ENCODE measurements at places on chromosomes 13 and 19.

DNA sequence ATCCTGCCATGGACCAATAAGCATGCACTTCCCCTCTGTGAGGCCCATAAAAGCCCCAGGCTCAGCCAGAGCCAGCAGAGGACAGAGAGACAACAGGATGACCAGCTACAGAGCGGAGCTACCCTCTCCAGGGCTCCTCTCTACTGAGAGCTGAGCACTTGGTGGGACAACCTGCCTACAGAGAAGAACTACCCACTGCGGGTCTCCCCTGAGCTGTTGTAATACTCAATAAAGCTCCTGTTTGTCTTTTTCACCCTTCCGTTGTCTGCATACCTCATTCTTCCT lies 7.5 kb upstream of the BAX start:
- DNase-seq: no peak

GRCh38 chr19:33187183-33187540 lies 7.0 kb upstream of the LRP3 start:
- no peak for DNase-seq

GRCh38 chr19:2081873-2082810 lies 14.0 kb downstream of the MOB3A start:
- peak; percentile 61 for DNase-seq

- no peak for DNase-seq
Observed at GRCh38 chr19:39030854-39031367, 1.4 kb downstream of the FBXO27 start.

DNA sequence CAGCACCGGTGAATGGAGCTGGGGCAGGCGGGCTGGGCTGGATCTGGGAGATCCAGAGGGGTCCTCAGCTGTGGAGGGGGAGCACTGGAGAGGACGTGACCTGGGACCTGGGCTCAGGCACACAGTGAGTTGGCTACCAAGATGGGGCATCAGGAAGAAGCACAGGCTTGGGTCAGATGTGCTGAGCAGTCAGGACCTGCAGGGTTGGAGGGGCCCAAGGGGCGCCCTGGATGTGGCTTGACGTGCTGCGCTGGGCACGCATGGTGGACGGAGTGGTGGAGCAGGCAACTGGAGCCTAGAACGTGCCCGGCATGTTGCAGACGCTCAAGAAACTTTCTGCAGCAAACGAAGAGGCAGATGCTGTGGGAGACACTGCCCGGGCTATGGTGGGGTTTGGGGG lies 20.7 kb downstream of the PIP5K1C start:
- no peak for DNase-seq

DNA sequence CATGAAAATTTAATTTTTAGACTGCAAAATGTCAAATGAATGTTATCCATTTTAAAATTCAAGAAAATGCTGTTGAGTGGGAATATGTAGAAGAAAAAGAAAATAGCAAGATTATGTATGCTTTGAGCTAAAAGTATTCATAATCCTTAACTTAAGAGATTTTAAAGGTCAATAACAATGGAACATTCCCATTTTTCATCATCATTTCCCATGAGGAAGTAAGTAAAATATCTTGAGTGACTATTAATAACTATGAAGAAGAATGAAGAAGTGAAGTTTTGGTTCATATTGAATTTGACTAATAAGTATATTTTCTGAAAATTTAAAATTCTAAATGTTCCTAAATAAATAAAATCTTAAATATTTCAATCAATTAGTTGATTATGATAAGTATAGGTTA lies 273.4 kb downstream of the DACH1 start:
- DNase-seq: no peak

DNA sequence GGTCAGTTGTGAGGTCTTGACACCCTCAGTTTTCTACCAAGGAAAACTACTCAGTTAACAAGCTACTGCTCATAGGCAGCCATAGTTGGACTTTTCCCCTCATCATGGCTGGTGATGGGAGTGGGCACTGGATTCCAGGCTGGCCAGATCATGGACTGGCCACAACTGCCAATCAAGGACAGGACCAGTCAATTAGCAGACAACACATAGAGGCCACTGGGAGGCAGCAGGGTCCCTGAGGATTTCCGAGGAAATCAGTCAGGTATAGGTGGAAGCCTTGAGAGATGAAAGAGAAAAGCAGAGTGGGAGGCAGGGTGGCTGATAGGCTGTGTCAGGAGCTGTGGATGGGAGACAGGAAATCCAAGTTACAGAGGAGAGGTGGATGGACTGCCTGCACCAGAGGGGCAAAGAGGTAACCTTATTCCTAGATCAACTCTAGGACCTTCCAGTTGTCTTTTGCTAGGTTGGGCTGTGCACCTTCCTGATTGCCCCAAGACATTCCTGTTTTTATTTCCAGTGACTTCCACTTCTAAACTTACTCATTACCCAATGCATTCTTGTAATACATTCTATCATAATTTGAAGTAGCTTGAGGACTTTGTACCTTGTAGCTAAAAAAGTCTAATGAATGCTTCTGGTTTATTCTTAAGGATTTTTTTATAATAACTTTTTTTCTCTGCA lies 361.8 kb downstream of the KCNRG start:
- no peak for DNase-seq

GRCh38 chr19:28372576-28373247 lies 840.2 kb downstream of the UQCRFS1 start:
- DNase-seq: no peak

DNA sequence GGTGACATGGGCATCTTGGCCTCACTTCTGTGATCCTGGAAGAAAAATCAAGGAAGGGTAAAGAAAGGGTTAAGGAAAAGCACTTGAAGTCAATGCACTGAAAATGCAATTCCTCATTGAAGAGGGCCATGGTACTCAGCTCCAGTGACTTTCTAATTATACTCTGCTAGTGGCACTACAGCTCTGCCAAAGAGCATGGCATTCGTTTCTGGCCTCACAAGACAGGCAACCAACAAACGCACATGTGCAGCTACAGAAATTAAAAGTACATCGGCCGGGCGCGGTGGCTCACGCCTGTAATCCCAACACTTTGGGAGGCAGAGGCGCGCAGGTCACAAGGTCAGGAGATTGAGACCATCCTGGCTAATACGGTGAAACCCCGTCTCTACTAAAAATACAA lies 21.8 kb downstream of the SACS start:
- DNase-seq: no peak

DNA sequence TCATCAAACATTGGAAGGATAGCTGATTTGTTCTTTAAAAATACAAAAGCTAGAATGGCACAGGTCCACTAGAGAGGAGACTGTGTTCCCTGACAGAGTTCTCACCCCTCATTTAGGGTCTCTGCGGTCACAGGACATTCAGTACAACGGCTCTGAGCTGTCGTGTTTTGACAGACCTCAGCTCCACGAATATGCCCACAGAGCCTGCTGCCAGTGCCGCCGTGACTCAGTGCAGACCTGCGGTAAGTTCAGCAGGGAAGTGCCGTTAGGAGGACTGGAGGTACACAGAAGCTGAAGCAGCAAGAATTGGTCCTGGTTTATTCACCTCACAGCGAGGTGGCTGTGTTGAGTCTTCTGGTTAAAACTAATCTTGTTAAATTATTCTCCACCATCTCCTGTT lies 90.0 kb downstream of the TNFRSF19 start:
- no peak for DNase-seq

DNA sequence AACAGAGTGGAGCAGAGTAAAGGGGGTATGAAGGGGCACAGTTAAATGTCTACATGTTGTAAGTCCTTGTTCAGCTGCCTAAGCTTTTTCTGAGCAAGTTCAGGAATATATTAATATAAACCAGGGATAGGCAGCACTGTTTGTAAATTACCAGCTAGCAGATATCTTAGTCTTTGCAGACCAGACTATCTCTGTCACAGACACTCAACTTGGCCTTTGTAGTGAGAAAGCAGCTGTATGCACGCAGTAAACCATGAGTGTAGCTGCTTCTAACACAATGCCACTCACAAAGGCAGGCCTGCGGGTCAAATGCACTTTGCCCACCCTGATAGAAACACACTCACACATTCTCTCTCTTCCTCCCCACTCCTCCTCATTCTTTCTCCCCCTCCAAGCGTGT lies 1016.9 kb downstream of the UQCRFS1 start:
- DNase-seq: no peak

GRCh38 chr19:54436031-54436523 lies 12.9 kb upstream of the LENG8 start:
- no peak for DNase-seq

- no peak for DNase-seq
Observed at GRCh38 chr13:108212886-108213285, 2.5 kb downstream of the LIG4 start.

- DNase-seq: peak; percentile 70
Observed at GRCh38 chr19:16266586-16266942, 58.1 kb upstream of the KLF2 start.

- DNase-seq: no peak
Observed at GRCh38 chr13:40588101-40588500, 78.3 kb downstream of the FOXO1 start.

DNA sequence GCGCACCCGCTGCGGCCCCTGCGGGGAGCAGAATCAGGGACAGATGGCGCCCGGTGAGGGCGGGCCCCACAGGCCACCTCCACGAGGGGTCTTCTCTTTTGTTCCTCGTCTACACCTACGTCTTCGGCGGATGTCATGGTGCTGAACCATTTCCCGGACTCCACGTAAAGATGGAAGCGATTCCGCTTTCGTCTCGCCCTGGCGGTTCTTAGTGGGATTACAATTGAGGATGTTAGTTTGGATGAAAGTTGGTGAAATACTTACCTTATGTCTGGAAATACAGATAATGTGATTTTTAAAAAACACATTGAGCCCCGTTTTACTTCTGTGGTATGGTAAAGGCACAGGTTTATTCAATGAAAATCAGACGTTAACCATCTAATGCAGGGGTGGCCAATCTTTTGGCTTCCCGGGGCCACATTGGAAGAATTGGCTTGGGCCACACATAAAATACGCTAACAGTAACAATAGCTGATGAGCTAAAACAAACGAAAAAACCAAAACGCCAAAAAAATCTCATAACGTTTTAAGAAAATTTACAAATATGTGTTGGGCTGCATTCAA lies 1.4 kb upstream of the ZMYM5 start:
- DNase-seq: no peak

- no peak for DNase-seq
Observed at GRCh38 chr13:73754241-73754640, 380.0 kb downstream of the KLF12 start.

DNA sequence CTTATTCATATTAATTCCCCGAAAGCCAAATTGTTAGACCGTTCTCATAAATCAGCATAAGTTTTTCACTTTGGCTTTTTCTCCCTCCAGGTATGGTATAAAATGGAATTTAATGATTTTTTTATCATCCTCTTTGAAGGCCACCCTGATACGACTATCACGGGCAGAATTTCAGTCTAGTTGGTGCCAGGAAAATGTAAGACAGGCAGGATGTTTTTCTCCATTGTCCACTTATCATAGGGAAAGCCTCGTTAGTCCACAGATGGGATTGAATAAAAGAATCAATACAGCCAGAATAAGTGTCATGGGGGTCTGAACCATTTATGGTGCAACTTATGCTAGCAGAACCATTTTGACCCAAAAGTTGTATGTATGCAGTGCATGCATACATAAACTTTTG lies 566.0 kb upstream of the ARGLU1 start:
- no peak for DNase-seq

DNA sequence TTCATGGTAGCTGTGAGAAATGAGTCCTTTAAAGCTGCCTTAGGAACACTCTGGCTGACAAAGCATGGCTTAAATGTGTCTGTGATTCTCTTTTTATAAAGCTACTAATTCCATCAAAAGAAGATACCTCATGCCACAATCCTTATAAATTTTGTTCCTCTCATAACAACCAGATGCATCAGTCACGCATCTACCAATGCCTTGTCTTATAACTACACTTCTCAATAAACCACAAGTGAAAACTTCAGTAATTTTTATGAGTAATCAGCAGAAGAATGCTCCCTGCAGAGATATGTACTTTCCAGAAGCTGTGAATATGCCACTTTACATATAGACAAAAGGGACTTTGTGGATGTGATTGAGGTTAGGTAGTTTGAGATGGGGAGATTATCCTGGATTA lies 147.8 kb downstream of the SUCLA2 start:
- DNase-seq: no peak

- DNase-seq: no peak
Observed at GRCh38 chr19:45315304-45315703, 7.4 kb downstream of the CKM start.

DNA sequence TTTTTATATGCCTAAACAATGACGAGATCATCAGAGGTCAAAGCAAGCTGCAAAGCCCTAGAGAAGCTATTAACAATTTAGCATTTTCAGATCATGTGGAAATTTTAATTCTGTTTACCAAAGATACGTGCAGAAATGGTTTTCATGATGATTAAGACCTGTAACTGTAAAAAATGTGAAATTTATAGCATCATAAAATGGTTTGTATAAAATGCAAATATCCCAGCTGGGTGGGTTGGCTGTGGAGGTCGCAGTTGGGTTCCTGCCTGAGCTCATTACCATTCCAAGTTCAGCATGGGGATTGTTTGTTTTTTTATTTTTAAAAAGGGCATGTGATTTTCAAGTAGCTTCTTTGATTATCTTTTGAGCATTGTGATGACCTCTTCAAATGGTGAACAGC lies 47.9 kb upstream of the SIAH3 start:
- no peak for DNase-seq

DNA sequence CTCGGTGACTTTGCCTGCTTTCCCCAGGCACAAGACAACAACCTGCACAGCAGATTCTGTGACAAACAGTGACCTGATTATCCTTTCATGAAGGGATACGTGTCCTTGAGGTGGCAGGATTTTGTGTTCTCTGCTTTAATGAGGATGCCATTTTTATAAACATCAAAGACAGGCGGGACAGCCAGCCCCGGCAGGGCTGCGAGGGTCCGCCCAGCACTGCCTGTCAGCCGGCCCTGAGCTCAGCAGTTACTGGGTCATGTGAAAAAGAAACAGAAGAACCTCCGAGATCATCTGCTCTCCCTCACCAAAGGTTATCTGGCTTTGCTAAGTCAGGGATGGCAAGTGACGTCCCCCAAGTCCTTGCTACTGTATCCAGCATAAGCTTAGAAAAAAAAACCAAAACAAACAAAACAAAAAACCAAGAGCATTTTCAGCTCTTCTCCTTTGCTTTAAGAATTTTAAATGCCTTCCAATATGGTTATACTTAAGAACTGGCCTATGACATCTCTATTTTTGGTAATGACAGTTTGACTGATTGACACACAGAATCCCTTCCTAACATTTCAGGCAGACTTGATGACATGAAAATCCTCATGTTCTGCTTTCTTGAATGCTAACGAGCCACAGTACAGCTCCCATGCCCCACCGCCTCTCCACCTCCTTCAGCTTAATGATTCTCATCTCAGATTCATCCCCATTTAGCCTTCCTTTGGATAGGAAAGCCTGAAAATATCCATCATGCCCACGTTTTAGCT lies 666.6 kb upstream of the ARGLU1 start:
- no peak for DNase-seq

GRCh38 chr13:109196948-109197347 lies 567.5 kb downstream of the MYO16 start:
- no peak for DNase-seq

DNA sequence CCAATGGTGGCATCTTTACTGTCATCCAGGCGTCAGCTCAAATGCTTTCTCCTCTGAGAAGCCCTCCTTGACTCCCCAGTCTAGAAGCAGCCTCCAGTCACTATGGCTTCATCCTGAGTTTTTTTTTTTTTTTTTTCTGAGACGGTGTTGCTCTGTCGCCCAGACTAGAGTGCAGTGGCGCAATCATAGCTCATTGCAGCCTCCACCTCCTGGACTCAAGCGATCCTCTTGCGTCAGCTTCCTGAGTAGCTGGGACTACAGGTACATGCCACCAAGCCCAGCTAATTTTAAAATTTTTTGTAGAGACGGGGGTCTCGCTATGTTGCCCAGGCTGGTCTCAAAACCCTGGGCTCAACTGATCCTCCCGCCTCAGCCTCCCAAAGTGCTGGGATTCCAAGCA lies 4.2 kb downstream of the NRTN start:
- no peak for DNase-seq
